SK-N-SH (cell line): ENCODE measurements at places on chromosomes 4 and X.

- DNase-seq = no peak
- H3K27me3 ChIP-seq = no peaks in the 10 kb centered on the region
- no peak overlapping the region for H3K27ac ChIP-seq
- H3K4me3 ChIP-seq = no peak overlapping the region
- no peaks in the 10 kb centered on the region for H3K4me1 ChIP-seq
- H3K36me3 ChIP-seq = no peaks in the 10 kb centered on the region
Observed at GRCh38 chr4:57333684-57334083, 223.5 kb upstream of the IGFBP7 start.

DNA sequence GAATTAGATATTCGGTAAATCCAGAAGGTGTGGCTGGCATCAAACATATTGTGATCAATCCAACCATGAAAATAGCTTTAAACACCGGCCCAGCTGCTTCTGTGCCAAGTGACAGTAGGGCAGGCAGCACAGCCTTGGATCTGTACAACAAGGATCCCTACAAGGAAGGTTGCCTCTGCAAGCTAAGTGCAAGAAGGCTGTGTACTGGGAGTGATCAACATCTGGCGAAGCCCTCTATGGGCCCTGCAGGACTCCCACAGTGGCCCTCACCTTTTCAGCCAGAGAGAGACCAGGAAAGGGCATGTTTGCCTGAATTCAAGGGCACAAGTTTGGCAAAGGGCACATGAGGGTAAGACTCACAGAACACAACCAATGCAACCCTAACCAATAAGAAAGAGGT, 9.6 kb downstream of the IRS4 start:
- no peak for DNase-seq
- H3K27ac ChIP-seq = no peak overlapping the region

DNA sequence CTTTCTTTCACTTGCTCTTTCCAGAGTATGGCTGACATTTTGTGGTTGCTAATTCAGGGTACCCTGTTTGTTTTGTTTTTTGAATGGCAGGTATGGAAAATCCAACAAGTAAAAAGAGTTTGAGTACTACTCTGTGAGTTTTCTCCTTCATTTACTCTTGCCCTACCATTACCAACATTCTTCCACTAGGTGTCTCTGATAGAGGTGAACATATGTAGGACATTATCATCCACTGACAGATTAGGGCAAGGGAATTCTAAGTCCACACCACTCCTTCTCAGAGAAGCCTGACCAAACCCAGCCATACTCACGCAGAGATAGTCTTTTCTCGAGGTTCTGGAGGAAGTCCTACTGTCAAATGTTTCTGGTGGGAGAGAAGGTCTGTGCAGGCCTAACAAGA, 36.7 kb upstream of the HDAC8 start:
- no peak overlapping the region for H3K4me3 ChIP-seq
- H3K27me3 ChIP-seq = no peaks in the 10 kb centered on the region
- H3K36me3 ChIP-seq = no peaks in the 10 kb centered on the region
- no peaks in the 10 kb centered on the region for H3K4me1 ChIP-seq
- no peak for DNase-seq

- H3K4me3 ChIP-seq = no peak overlapping the region
- no peak for DNase-seq
- no peak overlapping the region for H3K27ac ChIP-seq
Observed at GRCh38 chr4:42341518-42342026, 55.7 kb upstream of the SHISA3 start.

GRCh38 chr4:96193061-96193460, 353.2 kb downstream of the PDHA2 start:
- H3K4me1 ChIP-seq = no peaks in the 10 kb centered on the region; the same call in 1 of the 2 replicates
- no peak overlapping the region for H3K27ac ChIP-seq
- DNase-seq = no peak
- no peaks in the 10 kb centered on the region for H3K27me3 ChIP-seq
- H3K36me3 ChIP-seq = no peaks in the 10 kb centered on the region
